ENCODE measurements at places on chromosomes 11 and 22. TPM values are rescaled to one million over a fixed set of nuclear protein-coding genes. Genes with fewer than 3 reads are reported as not detected.

DNA sequence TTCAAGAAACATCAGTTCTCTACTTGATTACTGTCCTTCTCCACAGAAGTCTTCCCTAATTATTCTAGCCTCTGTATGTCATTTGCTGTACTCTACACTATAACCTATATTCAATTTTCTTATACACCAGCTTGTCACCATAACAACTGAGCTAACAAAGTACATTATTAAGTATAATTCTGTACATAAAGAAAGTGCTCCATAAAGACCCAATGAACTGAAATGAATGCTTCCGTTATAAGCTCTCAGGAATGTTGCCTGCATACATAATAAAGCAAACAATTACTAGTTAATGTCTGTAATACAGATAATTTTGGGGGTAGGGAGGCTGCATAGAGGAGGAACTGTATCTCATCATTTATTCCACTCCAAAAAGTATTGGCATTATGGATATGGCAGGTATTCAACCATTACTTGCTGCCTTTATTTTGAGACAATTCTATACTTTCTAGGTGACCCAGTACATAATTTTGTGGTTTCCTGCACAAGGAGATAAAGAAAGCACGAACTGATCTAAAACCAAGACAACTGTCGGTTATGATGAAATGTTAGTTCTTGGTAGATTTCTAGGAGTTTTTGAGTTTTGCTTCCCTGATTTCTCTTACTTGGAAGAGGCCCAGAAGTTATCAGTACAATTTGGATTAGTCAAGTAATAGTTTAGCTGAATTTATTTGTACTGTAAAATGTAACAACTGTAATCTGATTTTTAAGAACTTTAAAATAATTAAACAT, 202.5 kb downstream of the SBF2 start:
- no peak for DNase-seq

GRCh38 chr11:113568566-113568965, 93.4 kb upstream of the DRD2 start:
- DNase-seq: no peak

- no peak for DNase-seq
Observed at GRCh38 chr11:12409621-12410005, 32.2 kb downstream of the PARVA start.

DNA sequence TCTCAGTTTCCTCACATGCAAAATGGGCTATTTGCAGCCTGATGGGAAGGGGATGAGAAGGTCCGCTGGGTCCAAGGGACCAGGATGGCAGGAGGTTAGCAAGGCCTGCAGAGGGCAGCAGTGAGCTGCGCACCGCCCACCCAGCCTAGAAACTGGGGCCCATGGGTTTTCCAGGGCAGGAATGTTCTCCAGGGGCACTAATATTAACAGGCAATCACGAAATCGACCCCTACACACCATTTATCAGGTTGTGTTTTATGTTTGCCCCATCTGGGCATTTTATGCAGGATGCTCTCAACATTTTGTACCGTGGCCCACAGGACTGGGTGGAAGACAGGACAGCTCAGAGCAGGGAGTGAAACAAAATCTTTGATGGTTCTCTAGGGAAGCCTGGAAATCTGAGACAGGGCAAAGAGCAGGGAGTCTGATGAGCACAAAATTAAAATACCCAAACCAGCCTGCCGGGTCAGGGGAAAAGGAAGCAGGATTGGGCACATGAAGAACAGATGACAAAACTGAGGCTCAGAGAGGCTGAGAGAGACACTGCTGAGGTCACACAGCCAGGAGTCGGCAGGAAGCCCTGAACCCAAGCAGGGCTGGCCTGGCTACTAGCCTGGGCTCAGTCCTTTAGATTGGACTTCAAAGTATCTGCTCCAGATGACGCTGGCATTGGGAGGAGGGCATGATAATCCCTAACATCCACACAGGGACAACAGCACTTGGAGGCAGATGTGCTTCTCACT, 1.6 kb upstream of the BCR start:
- no peak for DNase-seq

GRCh38 chr11:29135504-29135903, 881.3 kb downstream of the KCNA4 start:
- DNase-seq: no peak

SLC25A18 gene
- 0.58 TPM for polyA plus RNA-seq

OR52L1 gene
- polyA plus RNA-seq: not detected
